ENCODE measurements at places on chromosomes 4 and X.

GRCh38 chr4:122836941-122837340 is 10.3 kb downstream of the FGF2 start:
- DNase-seq = no peak

DNA sequence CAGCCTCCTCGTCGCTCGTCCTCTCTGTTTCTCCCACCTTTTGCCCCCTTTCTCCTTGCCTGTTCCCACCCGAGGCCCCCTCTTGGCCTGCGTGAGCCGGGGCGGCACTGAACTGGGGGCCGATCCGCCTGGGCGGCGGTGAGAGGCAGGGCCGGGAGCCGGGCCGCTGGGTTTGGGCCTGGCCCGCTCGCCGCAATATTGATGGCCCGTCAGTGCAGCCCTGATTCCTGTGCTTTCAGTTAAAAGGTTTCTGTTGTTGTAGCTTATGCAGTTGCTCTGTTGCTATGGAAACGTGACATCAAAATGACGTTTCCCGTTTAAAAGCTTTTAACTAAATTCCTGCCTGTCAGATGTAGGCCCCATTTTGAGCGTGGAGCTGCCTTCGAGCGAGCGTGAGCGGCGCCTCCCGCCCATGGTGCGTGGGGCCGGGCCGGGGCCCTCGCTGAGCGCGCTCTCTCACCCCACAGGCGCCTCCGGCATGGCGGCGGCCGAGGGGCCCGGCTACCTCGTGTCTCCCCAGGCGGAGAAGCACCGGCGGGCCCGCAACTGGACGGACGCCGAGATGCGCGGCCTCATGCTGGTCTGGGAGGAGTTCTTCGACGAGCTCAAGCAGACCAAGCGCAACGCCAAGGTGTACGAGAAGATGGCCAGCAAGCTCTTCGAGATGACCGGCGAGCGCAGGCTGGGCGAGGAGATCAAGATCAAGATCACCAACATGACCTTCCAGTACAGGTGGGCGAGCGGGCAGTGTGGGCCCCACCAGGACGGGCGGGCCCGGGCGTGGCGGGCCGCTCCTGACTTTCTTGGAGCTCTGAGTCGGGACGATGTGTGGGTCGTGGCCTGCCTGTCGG is at the start of gene MSANTD1:
Gene MSANTD1 (plus strand): TSS at position 349 of the 851 bp plus-strand sequence. CDS start 64 bp downstream, at position 413.
- no peak for DNase-seq

GRCh38 chr4:76024065-76024464 is 768 bp upstream of the CXCL10 start:
- no peak for DNase-seq

GRCh38 chrX:41025926-41026701 is 59.1 kb upstream of the USP9X start:
- DNase-seq = no peak

GRCh38 chr4:104073229-104073628 is 353.4 kb upstream of the TACR3 start:
- DNase-seq = no peak

DNA sequence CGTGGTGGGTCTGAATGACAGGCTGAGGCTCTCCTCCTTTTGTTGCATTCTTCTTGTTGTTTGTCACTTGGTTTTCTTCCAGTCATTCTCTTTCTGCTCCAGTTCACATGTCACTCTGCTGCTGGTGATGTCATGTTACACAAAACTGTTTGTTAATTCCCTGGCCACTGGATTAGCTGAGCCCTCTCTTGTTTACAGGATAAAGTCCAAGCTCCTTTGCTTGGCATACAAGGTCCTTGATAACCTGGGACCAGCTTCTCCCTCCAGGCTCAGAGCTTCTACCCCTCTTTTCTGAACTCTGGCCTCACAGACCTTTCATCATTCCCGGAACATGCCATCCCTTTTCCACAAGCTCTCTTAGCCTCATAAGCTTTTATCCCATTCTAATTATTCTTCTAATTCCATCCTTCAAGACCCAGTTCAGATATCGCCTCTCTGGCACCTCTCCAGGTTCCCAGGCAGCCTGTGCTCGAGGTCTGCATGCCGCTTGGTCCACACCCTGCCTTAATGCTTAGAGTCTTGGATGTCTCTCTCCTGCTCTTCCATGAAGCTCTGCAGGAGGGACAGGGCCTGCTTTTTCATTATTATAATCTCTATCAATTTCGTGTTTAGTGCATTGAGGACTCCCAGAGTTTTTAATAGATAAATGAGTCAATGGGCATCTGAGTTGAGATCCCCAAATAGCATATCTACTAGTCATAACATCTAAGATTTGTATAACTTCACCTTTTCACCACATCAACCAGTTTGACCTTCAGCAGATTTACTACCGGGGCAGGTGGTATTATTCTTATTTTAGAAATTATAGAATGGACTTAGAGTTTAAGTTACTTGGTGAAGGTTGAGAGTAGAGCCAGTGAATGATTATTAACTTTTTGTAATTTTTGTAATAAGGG is 98.7 kb downstream of the TMEM131L start:
- DNase-seq = no peak

GRCh38 chr4:2823671-2824328 is 19.8 kb upstream of the ADD1 start:
- DNase-seq = no peak

DNA sequence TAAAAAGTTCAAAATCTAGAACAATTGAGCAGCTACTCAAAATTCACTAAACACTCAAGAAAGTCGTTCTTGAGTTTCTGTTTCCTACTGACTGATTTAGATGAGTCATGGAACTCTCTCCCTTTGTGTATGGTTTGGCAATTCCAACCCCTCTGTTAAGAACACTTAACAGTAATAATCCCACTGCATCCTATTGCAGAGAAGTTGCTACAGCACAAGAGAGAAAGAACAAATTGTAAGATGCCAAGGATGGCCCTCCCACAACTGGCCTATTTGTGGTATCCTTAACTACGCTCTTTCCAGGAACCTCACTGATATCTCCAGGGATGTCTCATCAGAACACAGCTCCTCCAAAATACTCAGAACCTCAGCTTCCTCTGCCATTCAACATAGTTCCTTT is 701.8 kb upstream of the TENM3 start:
- DNase-seq = no peak

- no peak for DNase-seq
Observed at GRCh38 chrX:20463296-20464075, 196.8 kb upstream of the RPS6KA3 start.

GRCh38 chr4:161869511-161869910 is 294.3 kb downstream of the FSTL5 start:
- no peak for DNase-seq
